ENCODE measurements at places on chromosomes 12 and 14.

- no peak for DNase-seq
Observed at GRCh38 chr12:31710021-31710818, 18.6 kb downstream of the AMN1 start.

GRCh38 chr12:57182918-57183575, 33.5 kb upstream of the NXPH4 start:
- DNase-seq, result peak; percentile 43

- DNase-seq, result no peak
Observed at GRCh38 chr12:1519642-1520041, 74.7 kb downstream of the FBXL14 start.

GRCh38 chr14:92514844-92515514, 1.4 kb downstream of the RIN3 start:
- no peak for DNase-seq

DNA sequence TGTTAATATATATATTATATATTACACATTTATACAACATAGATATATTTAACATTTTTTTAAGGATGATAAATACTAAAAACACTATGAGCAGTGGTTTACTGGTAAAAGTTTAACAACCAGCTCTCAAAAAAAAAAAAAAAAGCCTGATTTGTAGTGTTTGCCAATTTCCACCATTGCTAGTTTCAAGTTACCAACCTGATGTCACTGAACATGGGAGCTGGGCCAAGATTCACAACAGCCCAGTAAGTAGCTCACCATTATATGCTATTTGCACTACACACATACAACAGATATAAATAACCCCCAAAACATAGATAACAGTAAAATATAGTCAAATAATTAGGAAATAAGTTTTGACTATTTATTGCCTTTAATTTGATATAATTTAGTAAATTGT, 28.9 kb upstream of the TMX1 start:
- DNase-seq, result peak; percentile 52

DNA sequence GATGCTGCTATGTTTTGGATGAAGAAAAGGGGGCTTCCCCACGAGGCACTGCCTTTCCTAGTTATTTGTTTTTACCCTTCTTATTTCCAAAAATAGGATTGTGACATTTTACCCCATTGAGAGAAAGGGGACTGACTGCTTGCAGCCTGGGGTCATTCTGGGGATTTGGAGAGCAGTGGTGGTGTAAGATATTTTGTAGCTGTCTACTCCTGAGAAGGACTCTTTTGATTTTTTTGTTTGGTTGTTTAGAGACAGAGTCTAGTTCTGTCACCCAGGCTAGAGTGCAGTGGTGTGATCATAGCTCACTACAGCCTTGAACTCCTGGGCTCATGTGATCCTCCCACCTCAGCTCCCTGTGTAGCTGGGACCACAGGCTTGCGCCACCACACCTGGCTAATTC, 78.9 kb downstream of the FOXN4 start:
- DNase-seq, result no peak

DNA sequence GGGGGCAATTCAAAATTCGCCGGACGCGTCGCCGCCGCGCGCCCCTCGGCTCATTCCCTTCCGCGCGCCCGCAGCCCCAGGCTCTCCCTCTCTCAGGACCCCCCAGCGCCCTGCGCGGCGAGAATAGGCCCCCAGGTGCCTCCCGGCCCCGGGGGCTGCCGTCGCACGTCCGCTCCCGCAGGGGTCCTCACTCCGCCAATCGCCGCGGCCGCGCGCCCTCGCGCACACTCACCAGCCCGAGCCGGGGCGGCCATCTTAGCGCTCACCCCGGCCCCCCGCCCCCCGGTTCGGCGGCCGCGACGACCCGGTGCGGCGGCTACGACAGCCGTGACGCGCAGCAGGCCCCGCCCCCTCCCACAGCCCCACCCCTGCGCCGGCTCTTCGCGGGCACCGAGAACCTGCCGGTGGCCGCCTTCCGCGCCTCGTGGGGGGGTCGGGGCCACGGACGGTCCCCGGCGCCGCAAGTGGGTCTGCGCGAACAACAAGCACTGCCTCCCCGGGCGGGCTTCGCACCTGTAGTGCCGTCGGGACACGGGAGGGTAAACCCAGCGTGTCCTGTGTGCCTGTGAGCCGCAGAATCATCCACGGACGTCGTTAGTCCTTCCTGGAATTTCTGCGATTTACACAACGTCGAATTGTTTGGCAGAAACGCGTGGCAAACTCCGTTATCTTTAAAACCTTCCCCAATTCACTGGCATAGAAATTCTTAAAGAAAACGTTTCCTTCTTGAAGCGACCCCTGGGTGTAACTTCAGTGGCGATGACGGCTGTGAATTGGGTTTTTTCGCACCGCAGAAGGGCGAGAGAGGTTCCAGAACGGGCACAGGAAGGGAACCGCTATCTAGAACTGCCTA, 2.5 kb downstream of the USP44 start:
- DNase-seq, result no peak

GRCh38 chr12:4817880-4818279, 91.8 kb upstream of the KCNA1 start:
- DNase-seq, result no peak

GRCh38 chr14:75428230-75429104, 645 bp downstream of the JDP2 start:
- no peak for DNase-seq

DNA sequence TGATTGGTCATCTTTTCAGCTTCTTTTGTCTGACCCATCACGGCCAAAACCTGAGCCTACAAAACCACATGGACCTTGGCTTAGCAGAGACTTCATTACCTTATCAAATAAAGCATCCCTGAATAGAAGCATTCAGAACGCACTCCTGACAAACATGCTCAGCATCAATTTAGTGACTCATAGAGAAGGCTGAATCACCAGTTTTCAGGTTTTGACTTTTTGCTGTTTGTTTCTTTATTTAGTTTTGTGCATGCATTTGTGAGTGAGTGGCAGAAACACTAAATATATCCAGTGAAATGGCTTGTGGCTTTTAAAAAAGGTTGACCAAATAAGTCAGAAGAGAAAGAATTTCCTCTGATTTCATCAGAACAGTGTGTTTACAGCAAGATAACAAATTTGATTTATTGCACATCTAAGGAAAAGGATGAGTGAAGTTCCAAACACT, 19.0 kb upstream of the OVCH1 start:
- DNase-seq, result peak; percentile 14

- peak; percentile 86 for DNase-seq
Observed at GRCh38 chr12:45336331-45336730, 120.4 kb downstream of the ANO6 start.

GRCh38 chr12:72521326-72521725, 249.2 kb downstream of the TRHDE start:
- no peak for DNase-seq

DNA sequence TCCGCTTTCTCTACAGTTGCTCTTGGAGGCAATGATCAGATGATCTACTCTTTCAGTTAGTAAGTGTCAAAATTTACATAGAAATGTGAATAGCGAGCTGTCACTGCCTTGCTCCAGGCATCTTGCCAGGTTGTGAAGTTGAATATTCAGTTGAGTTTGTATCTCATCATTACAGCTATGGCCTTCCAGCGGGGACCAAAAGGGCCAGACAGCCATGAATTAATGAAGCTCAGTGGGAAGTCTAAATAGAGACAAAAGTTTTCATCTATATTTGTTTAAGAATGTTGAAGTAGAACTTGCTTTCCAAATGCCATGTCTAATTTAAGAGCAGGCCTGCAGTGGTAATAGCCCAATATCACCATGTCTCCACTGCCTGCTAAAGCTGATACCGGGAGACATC, 387.8 kb downstream of the FLRT2 start:
- DNase-seq, result no peak

GRCh38 chr12:3602488-3602887, 111.5 kb downstream of the PRMT8 start:
- no peak for DNase-seq

- peak; percentile 48 for DNase-seq
Observed at GRCh38 chr12:31369712-31370521, 44.0 kb upstream of the SINHCAF start.

GRCh38 chr12:108846290-108846701, 11.1 kb downstream of the SSH1 start:
- no peak for DNase-seq

- no peak for DNase-seq
Observed at GRCh38 chr12:2267703-2268470, 215.1 kb downstream of the CACNA1C start.

DNA sequence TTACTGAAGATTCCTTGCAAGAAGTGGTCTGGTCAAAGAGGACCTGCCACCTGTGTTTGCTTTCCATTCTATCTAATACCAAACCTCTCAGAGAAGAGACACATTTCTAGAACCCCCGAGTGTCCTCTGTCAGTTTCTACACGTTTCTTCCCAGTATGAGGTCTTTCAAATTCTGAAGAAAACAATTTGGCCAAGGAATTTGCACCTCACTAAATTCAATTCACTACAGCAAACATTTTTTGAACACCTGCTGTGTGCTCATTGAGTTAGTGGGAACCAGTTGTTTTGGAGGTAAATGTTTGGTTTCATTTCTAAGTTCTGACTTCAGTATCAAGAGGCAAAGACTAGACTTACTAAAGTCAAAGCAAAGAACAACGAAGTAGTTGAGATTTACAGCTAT, 19.4 kb downstream of the GPR19 start:
- no peak for DNase-seq

- no peak for DNase-seq
Observed at GRCh38 chr14:21937996-21938395, 264.4 kb upstream of the OR4E1 start.

DNA sequence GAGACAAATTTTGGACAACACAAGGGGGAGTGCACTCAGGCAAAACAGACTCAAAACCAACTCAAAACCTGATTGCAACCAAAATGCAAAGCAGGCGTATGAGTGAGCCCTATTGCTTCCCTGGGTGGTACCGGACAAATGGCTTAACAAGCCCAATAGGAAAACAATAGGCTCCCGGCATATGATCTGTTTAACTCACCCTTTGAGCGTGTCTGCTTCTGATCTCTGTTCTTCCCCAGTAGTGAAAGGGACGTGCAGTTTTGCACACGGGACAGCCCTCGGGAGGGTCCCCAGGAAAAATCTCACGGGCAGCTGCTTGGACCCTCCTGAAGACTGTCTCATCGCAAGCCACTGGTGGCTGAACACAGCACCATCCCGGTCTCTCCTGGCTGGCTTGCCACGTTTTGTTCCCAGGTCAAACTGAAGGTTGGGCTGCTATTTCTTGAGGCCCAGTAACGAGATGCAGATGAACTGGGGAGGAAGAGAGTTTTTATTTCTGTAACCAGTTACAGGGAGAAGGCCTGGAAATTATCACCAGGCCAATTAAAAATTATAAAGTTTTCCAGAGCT, 9.9 kb downstream of the SOAT2 start:
- no peak for DNase-seq

- DNase-seq, result no peak
Observed at GRCh38 chr12:43029971-43030370, 440.4 kb upstream of the PRICKLE1 start.

GRCh38 chr14:55684956-55685584, 105.1 kb downstream of the KTN1 start:
- DNase-seq, result no peak

DNA sequence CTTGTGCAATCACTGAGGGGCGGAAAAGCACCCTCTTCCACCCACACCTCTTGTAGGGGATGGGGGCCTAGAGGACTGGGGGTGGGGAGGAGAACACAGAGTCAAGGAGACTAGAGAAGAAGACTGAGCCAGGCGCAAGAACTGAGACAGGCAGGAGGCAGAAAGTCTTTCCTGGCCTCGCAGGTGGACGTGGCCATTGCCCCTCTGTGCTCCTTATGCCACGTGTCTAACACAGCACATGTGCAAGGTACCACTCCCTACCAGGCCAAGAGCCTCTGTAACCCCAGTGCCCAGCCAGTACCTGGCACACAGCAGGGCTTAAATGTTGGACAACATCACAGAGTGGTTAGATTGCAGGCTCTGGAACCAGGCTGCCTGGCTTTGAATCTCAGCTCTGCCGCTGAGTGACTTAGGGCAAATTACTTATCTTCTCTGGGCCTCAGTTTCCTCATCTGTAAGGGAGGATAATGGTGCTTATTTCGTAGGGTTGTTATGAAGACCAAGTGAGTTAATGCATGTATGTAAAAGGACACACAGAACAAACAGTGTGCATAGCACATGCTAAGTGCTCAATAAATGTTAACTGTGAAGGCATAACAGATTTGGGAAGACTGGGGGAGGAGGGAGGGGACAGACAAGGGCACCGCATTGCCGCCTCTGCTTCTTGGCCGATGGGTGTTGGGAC, 1.4 kb upstream of the TAMALIN start:
- no peak for DNase-seq

DNA sequence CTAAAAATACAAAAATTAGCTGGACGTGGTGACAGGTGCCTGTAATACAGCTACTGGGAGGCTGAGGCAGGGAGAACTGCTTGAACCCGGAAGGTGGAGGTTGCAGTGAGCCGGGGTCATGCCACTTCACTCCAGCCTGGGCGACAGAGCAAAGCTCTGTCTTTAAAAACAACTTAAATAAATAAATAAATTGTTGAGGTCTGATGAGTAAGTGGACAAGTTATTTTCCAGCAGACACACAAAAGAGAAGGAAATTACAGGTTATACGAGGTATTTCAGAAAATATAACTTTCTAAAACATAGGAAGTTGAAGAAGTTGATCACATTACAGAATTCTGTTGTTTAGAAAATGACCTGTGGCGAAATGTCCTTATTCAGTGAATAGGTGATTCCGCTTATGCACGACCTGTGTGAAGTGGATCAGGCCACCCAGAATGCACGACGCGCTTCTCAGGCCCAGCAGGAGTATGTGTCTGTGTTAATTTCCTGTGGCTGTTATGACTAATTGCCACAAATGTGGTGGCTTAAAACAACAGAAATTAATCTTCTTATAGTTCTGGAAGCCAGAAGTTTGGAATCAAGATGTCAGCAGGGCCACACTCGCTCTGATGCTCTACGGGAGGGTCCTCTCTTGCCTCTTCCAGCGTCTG, 38.1 kb downstream of the P2RX7 start:
- no peak for DNase-seq

DNA sequence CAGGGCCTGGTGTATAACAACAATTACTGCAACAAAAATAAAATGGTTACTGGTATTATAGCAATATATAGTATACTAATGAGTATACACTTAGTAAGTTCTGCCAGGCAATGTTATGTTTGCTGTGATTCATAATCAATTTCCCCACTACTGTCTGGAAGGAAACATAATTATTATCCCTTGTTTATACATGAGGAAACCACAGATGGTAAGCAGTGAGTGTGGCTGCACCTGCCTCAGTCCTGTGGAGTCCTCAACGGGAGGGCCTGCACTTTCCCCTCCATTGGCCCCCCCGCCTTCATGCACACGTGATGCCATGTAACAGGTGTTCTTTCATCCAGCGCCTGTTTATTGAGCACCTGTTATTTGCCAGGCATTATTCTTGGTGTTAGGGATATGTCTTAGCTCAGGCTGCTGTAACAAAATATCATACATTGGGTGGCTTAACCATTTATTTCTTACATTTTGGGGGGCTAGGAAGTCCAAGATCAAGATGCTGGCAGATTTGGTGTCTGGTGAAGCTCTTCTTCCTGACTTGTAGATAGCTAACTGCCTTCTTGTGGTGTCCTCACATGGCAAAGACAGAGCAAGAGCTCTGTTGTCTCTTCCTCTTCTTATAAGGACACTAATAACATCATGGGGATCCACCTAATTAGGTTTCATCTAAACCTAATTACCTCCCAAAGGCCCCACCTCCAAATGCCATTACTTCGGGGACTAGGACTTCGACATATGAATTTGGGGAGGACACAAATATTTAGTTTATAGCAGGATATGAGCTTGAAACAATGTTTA, 59.5 kb upstream of the CHGA start:
- no peak for DNase-seq
